ENCODE measurements at places on chromosomes 2 and 18.

DNA sequence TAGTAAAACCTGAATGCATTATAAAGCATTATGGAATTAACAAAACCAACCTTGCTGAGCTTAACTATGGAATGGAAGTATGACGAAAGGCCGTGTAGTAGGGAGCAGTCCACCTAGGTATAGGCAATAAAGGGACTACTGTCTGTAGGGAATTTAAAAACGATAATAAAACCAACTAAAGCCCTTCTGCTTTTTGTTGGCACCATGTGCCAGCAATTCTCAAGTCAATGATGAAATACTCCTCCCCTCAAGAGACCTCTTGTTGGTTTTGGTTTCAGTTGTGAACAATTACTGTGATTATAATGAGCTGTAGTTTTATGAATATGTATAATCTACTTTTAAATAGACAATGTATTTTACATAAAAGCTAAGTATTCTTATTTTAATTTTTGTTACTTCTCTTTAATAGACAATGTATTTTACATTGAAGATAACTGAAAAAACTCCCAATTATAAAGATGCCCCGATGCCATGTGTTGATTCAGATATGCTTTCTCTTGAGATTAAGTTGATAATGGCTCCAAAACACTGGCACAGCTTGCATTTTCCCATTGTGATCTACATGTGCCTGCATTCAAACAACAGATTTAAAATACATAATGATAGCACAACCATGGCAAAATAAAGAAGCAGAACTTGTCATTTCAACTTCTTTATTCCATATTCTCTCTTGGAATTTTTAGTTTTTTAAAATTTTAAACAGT lies 55.5 kb upstream of the ZDBF2 start:
- H3K4me1 ChIP-seq, result no peaks in the 10 kb centered on the region
- no peak overlapping the region for H3K4me3 ChIP-seq
- H3K27me3 ChIP-seq, result peaks cover 26% of the 10 kb centered on the region
- no peak overlapping the region for H3K27ac ChIP-seq
- no peak for DNase-seq

DNA sequence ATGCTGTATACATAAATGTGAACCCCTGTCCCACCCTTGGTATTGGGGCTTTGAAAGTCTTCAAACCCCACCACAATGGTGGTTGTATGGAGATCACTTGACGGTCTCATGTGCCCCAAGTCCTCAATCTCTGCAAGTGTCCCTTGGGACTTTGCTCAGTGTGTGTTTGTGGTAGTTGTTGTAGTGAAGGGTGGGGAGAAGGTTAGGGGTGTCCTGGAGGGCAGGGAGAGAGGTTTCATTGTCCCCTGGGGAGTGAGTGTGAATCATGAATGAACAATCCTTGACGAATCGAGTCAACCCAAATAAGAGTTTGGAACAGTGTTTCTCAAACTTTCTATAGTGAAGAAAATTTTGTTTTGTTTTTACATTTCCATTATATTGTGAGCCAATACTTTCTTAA lies 28.1 kb downstream of the COL4A3 start:
- no peaks in the 10 kb centered on the region for H3K4me1 ChIP-seq
- H3K27me3 ChIP-seq, result peaks cover 18% of the 10 kb centered on the region
- H3K36me3 ChIP-seq, result no peaks in the 10 kb centered on the region
- no peak for DNase-seq

GRCh38 chr2:12416600-12416999 lies 300.1 kb upstream of the TRIB2 start:
- no peak overlapping the region for H3K4me3 ChIP-seq
- no peaks in the 10 kb centered on the region for H3K27me3 ChIP-seq
- no peaks in the 10 kb centered on the region for H3K36me3 ChIP-seq
- DNase-seq, result peak; percentile 47

DNA sequence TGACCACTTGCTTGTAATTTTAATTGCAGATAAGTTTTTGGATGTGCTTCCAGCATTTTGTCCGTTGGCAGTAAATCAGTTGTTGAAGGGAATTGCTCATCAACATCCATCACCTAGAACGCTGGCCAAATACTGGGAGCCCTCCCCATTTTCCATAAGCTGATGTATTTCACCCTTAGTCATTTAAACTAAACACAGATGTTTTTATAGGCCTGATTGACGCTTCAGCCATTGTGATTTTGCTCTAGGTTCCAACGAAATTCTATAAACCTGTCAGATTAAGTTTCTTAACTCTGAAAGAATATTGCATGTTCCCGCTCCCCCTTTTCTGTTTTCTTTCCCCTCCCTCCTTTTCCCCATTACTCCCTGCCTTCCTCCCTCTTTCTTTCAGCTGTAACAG lies 1.0 kb upstream of the RPRM start:
- H3K36me3 ChIP-seq, result peaks cover 2% of the 10 kb centered on the region
- no peak overlapping the region for H3K4me3 ChIP-seq
- no peak overlapping the region for H3K27ac ChIP-seq
- peaks cover 19% of the 10 kb centered on the region for H3K4me1 ChIP-seq

DNA sequence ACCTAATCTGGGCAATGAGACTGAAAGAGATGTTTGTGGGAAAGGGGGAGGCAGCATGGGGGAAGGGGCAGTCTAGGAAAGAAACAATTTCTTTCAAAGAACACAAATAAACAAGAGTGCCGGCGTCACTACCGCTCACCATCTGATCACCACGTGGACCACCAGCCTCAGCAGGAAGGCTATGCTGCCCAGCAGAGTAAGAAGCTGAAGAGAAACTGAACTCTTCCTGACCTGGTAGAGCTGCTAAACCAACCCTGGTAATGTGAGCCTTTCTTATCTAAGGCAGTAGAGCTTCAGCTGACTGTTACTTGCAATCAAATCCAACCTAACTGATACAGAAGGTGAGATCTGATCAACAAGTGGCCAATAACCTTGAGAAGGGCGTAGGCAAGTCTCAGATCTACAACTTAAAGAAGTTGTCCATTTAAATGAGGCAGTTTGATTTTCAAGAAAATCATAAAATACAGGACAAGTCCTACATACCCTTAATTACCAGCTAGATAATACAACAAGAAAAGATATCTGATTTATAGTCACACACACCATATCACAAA lies 44.2 kb upstream of the SPTBN1 start:
- no peaks in the 10 kb centered on the region for H3K4me1 ChIP-seq
- H3K27ac ChIP-seq, result no peak overlapping the region
- H3K36me3 ChIP-seq, result no peaks in the 10 kb centered on the region
- H3K4me3 ChIP-seq, result no peak overlapping the region

- no peaks in the 10 kb centered on the region for H3K4me1 ChIP-seq
- H3K27me3 ChIP-seq, result peaks cover 14% of the 10 kb centered on the region
- H3K27ac ChIP-seq, result no peak overlapping the region
- H3K36me3 ChIP-seq, result no peaks in the 10 kb centered on the region
Measured at GRCh38 chr2:118723394-118723793, 124.1 kb downstream of the EN1 start.

DNA sequence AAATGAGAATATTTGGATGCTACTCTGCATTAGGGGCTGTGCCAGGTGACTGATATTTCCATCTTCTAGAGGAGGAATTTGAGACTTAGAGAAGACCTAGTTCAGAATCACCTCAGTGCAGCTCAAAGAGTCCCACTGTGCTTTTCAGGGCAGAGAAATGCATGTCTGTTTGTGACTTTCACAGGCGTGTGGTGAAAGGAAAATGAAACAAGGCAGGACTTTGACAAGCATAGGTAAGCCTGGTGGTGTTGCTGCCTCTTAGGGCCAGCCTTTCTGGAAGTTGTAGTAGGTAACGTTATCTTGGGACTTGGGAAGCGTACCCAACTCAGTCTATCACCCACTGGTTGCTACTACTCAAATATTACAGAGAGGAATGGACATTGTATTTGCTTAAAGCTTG lies 2.6 kb downstream of the GPR39 start:
- H3K4me3 ChIP-seq, result no peak overlapping the region
- no peak for DNase-seq
- no peaks in the 10 kb centered on the region for H3K36me3 ChIP-seq
- H3K4me1 ChIP-seq, result no peaks in the 10 kb centered on the region
- H3K27me3 ChIP-seq, result peaks cover 18% of the 10 kb centered on the region
